ENCODE measurements at places on chromosomes 12 and 14.

DNA sequence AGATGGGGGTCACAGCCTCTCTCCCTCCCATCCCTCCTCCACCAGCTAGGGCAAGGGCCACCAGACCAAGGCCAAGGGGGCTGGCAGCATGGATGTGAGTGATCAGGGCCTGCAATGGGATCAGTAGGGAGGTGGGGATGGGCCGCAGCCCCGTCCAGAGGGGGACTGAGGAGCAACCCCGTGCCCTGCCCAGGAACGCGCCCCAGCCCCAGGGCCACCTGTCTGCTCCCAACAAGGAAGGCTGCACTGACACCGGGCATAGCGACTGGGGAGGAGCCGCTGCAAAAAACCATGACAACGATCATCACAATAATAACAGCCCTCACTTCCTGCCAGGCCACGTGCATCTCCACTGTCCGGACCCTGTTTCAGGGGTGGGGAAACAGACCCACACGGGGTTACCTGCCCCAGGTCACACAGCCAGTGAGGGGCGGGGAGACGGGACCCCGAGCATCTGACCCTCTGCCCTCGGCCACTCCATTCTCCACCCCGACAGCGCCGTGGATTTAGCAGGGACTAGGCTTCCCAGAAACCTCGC is 24.3 kb downstream of the NCOR2 start:
- no peak for DNase-seq

- no peak for DNase-seq
Measured at GRCh38 chr14:91453744-91454143, 36.1 kb upstream of the CCDC88C start.

DNA sequence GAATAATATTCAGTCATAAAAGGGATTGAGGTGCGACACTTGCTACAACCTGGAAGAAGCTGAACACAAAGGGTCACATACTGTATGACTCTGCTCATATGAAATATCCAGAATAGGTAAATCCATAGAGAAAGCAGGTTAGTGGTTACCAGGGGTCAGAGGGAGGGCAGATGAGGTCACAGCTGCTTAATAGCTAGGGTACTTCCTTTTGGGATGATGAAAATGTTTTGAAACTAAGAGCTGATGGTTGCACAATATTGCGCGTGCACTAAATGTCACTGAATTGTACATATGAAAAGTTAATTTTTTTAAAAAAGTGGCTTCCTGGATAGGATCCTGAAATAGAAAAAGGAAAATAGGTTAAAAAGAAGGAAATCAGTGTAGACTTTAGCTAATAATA is 23.8 kb downstream of the NEUROD4 start:
- DNase-seq = no peak

GRCh38 chr12:22627371-22627770 is 2.4 kb downstream of the ETNK1 start:
- no peak for DNase-seq

- no peak for DNase-seq
Measured at GRCh38 chr14:42856106-42856505, 1249.4 kb downstream of the LRFN5 start.
